ENCODE measurements at places on chromosomes 1 and 21.

DNA sequence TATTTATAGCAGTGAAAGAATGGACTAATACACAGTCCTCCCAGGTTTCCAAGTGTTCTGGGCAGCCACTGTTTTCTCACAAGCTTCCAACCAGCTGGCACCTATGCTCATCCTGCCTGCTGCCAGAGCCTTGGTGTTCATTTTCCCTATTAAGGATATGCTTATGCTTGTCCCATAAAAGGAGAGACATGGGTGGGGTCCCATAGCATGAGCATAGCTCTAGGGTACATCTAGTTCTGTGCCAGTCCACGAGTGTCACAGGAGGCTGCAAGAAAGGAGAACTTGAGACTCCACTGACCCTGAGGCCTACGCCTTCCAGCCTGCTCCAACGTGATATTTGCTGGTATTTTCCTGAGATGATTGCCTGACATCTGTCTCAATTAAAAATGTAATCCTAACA, 192.4 kb upstream of the PTGFR start:
- no peak for DNase-seq

DNA sequence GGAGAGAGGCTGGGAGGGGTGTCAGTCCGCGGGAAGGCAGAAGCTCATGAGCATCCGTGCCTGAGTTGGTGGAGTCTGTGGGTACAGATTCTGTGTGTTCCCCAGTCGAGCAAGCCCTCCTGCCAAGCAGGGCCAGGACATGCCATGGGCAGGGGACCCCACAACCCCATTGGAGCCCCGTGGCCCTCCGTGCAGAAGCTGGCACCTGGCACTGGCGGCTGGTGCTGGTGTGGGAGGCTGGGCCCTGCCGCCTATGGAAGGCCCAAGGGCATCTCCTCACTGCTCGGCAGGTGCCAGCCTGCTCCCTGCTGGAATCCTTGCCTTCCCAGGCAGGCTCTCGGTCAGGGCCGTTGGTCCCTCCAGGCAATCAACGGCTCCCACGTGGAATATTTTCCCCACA, 73.7 kb downstream of the UBE2T start:
- DNase-seq: no peak

GRCh38 chr1:77416692-77417450, 135.1 kb downstream of the AK5 start:
- DNase-seq: no peak

GRCh38 chr1:66207484-66207883, 326.5 kb upstream of the SGIP1 start:
- DNase-seq: no peak
